Globus pallidus (tissue), 1 donor: ENCODE measurements at places on chromosomes 6 and 20.

- no peak for DNase-seq
Observed at GRCh38 chr6:42689371-42689770, 33.0 kb downstream of the PRPH2 start.

GRCh38 chr6:157230910-157231309 is 92.4 kb downstream of the TMEM242 start:
- DNase-seq = no peak

- DNase-seq = no peak
Observed at GRCh38 chr20:50353289-50353961, 156.8 kb upstream of the PTPN1 start.

DNA sequence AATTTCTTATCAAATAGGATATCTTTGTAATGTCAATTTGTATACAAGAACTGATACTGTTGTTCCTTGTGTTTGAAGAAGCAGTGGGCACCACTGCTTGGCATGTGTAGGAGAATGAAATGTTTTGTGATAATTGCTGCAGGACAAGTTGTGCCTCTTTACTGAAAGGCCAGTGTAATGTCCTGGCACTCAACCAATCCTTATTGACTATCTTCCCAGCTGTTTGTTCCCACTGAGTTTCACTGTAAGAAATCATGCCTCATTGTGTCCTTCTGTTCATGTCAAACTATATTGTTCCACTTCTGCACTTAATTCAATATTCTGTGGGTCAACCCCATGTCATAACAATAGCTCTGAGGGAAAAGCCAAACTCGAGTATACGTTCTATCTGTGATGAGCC is 136.1 kb upstream of the FAM83B start:
- DNase-seq = no peak

DNA sequence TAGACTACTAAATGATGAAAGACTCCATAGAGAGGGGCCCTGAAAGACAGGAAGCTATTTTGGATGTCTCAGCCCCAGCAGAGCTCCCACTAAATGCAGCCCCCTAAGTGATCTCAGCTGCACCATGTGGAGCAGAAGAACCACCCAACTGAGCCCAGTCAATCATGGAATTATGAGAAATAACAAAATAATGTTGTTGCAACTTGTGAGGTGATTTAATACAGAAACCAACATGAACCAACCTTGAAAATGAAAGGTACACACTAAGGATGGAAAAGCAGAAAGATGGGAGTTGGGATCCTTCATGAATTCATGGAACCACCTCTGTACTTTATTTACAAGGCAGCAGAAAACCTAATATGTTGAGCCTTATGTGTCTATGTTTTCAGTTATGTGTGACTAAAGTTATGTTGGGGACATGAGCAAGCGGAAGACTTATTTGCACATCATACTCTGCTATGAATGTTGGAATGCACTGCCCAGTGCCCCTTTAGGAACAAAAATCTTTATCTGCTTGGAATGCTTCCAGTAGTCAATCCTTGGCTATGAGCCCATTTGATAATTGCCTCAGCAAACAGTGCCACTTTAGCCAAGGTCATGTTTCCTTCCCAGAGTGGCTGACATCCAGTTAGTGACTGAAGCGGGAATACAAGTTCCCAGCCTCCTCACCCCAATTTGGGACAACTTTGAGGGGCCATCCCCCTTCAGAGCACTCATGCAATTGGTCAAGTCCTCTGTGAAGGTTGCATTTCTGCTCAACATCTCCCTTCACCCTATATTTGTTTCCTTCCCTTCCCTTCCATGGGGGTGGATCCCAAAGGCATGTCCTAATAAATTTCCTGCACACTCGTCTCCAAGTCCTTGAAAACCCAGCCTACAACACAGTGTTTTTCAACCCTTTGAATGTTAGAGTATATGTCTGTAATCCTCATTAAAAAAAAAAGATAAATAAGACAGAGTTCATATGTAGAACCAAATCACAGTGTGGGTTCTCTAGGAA is 18.4 kb downstream of the TP53RK start:
- no peak for DNase-seq

DNA sequence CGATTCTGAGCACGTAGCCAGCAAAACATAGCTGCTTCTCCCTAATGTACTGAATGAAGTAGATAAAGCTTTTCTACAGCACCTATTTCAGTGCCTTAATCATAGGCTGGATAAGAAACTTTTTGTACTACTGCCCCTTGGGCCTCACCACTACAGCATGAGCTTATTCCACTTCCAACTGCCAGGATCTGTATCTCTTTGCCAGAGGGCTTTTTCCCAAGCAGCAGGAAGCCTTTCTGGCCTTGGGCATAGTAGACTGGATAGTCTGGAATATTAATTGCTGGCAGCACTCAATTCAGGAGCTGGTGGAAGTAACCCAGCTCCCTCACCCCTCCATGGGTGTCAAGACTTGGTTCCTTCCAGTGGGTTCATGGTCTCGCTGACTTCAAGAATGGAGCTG is 43.6 kb downstream of the ANKEF1 start:
- DNase-seq = no peak

DNA sequence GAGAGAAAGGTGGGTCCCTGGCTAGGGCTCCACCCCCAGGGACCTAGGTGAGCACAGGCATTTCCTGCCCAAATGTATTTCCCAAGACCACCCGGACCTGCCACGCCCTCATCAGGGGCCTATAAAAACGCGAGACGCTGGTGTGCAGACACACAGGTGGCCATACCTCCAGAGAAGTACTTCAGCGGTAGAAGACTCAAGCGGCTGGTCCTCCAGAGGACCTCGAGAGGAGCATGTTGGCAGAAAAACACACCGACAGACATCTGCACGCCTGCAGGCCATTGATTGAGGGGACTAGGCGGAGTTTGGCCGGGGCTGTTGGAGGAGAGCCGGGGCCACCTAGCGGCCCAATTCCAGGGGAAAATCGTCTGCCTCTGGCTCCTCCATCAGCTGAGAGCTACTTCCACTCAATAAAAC is 695.8 kb upstream of the MMS22L start:
- no peak for DNase-seq

- no peak for DNase-seq
Observed at GRCh38 chr6:149052350-149053106, 265.0 kb upstream of the TAB2 start.

DNA sequence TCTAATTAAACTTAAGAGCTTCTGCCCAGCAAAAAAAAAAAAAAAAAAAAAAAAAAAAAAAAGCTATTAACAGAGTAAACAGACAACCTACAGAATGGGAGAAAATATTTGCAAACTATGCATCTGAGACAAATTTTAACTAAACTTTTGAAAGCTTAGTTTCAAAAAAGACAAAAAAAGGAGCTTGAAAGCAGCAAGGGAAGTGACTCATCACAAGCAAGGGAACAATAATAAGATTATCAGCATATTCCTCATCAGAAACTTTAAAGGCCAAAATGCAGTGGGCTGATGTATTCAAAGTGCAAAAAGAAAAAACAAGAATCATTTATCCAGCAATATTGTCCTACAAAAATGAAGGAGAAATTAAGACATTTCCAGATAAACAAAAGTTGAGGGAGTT is 158.6 kb downstream of the RNF144B start:
- DNase-seq = no peak

- no peak for DNase-seq
Observed at GRCh38 chr20:43831481-43832065, 83.1 kb upstream of the TOX2 start.

GRCh38 chr6:33443619-33444504 is 10.5 kb upstream of the ZBTB9 start:
- DNase-seq = no peak

DNA sequence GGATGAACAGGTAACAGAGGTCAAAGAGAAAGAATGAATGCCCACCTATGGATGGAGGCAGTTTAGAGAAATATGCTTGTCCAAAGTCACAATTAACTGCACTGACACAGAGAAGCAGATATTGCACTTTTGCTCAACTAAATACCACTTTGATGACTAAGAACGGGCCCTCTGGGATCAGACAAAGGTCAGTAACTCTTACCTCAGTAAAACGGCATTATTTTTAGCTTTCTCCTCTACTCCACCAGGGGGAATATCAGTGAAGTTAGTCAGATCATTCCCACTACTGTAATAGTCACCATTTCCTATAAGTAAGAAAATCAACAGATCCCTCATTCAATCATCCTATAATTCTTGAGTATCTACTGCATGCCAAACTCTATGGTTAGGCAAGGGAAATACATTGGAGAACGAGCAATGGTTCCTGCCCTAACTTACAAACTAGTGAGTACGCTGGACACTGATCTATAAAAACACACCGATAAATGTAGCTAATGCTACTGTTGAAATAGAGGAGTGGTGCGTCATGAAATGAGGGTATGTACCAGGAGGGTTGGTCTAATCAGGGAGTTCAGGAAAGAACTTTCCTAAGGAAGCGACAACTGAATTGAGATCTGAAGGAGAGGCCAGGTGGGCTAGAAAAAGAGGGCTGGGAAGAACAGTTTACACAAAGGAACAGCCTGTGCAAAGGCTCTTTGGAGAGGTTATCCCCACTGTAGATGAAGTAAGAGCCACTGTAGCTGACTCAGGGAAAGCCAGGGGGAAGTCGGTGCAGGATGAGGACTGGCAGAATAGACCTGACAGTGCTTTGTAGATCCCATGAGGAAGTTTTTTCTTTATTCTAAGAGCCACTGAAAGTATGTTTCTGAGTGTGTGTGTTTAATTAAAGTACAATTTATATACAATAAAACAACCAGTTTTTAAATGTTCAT is 9.2 kb downstream of the ECI2 start:
- no peak for DNase-seq

DNA sequence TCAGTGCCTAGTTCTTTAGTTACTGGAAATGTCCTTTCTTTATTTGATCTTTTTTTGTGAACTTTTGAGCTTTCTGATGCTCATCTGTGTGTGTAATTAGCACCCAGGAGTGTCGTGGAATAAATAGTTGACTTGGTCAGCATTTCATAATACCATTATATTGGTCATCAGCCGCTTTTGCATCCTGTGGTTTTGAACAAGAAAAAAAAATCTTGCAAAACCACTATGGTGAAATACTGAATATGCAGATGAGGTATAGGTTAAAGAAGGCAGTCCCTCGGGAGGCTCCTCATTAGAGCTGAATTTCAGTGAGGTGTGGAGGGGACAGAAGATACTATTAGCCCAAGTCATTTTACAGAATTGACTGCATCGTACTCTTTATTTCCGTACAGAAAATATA is 90.1 kb downstream of the FOXO3 start:
- no peak for DNase-seq

GRCh38 chr6:2915150-2915549 is 12.0 kb upstream of the SERPINB9 start:
- DNase-seq = no peak

DNA sequence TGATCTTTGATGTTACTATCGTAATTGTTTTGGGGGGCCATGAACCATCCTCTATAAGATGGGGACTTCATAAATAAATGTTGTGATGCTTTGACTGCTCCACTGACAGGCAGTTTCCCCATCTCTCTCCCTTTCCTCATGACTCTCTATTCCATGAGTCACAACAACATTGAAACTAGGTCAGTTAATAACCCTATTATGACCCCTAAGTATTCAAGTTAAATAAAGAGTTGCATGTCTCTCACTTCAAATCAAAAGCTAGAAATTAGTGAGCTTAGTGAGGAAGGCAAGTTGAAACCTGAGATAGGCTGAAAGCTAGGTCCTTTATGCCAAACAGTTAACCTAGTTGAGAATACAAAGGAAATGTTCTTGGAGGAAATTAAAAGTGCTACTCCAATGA is 491.0 kb downstream of the HAO1 start:
- no peak for DNase-seq

- no peak for DNase-seq
Observed at GRCh38 chr6:125197795-125198269, 44.3 kb downstream of the TPD52L1 start.

DNA sequence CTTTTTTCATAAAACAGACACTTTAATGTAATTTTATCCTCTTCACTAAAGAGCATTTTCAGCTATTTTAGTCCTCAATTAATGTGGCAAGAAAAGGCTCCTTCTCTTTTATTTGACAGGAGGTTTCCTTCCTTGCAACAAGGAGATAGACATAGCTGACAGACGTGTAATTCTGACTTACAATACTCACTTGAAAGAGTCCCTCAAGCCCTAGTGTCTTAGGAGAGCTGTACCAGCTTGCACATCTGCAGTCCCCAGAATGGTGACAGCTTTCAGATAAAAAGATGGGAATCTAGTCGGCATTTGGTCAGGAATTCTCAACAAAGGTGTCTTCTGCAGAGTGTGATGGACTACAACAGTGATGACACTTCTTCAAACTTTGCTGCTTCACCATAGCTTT is 603.7 kb upstream of the PTCHD4 start:
- no peak for DNase-seq

DNA sequence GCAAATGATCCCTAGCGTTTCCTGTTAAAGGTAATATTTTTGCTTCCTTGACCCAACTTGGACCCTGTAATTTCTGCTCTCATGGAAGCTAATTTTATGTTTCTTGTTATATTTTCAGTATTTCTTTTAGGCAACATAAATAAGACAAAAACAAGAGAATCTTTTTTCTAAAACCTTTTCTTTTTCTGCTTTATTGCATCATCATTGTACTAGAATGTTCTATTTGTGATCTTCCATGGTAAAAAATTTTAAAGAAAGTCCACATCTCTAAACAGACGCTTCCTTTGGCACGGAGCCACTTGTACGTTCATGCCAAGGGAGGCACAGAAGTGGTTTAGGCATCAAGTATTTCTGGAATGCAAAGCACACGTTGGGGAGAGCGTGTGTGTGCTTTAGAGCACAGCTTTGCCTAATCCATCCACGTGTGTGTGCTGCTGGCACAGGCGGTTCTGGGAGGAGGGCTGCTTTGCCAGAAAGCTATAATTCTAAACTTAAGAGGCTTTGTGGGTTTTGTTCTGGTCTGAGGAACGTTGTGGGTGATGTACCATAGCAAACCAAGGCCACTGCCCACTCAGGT is 98.3 kb downstream of the SASH1 start:
- DNase-seq = no peak

DNA sequence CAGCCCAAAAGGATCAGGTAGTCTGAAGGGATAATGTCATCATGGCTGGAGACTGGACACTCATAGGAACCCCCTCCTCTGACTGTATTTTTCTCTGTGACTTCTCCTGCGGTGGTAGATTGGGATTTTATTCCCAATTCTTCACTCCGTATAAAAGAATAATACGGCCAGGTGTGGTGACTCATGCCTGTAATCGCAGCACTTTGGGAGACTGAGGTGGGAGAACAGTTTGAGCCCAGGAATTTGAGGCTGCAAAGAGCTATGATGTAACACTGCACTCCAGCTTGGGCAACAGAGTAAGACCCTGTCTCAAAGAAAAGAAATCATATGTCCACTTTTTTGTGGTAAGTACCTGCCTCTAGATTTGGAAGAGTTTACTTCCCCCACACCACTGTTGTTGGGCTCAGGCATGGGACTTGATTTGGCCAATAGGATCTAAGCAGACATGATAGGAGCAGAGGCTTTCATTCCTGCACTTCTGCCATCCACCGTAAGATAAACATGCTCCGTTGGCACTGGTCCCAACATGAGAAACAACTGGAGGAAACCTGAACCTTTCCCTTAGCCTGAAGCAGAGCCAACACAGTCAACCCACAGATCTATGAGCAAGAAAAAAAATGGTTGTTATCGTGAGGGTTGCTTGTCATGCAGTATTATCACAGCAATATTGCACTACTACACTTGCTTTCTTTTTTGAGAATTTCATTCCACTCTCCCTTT is 82.0 kb downstream of the JPH2 start:
- DNase-seq = no peak
